ENCODE measurements at places on chromosomes 5 and 9.

DNA sequence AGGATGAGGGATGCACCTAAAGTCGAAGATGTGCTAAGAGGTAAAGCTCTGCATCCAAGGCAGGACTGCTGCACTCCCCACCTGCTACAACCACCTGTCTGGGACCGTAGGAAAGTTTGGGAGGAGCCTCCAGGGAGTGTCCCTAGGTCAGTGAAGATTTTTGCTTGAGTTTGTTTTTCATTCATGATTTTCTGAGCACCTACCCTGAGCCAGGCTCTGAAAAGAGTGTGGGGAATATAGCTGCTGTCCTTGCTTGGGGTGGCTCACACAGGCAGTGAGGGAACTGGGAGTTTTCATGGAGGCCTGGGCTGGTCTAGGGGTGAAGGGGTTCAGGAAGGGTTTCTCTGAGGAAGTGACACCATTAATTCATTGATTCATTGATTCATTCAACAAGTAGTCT, 48.9 kb downstream of the SAR1B start:
- DNase-seq = no peak

- DNase-seq = no peak
These were observed 76.7 kb upstream of the SPOCK1 start for GRCh38 chr5:137575847-137576246.

DNA sequence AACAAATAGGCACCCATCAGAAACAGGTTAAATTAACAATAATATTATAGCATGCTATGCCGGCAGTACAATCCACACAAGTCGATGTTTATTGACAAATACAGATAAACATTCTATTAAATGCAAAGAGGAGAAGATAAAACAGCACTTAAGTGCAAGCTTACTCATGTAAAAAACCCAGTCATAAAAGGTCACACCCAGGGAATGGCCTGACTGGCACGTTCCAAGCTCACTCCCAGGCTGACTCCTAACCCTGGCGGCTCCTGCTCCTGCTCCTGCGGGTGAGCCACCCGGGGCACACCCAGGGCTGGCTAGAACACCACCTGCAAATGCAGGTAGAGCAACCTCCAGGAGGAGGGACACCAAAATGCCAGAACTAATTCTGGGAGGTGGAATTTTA, 66.9 kb downstream of the SEMA4D start:
- no peak for DNase-seq

GRCh38 chr9:35306283-35306682, 144.5 kb downstream of the UNC13B start:
- no peak for DNase-seq

DNA sequence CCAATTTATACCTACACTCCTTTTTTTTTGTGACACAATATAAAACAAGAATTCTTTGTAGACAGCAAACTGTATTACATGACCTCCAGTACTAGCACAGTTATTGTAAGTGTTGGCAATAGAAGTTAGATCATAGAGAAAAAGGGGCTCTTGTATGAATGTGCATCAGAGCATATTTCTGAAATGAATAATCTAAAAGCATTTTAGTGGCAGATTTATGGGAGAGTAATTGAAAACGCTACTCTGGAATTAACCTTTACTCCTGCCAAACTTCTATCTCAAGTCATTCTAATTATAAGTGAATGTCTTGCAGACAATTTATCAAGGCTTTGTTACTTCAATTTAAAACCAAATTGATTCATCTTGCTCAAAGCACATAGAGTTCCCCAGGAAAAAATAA, 968.1 kb downstream of the TAF11L14 start:
- no peak for DNase-seq

- no peak for DNase-seq
These were observed 300.3 kb downstream of the ZNF608 start for GRCh38 chr5:124446120-124446519.

DNA sequence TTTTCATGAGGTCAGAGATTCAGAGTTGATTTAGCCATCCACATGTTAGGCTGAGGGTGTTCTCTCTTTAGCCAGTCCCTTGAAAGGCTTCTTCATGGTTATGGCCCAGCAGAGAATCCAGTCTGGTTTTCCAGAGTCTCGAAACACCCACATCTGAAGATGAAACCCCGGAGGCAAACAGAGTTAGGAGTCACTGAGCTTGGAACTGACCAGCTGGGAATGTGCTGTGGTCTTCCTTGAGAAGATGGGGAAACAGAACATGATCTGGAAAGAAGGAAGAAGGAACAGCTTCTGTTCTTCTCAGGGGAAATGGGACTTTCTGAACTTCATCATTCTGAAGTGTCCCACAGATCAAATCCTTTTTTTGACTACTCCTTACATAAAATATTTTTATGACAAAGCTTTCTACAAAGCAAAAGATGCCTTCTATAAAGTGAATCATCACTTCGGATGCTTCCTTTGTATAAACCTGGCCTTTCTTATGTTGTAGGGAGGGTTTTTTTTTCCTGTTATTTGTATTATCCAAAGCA, 45.4 kb downstream of the ZNF618 start:
- no peak for DNase-seq

- DNase-seq = no peak
These were observed 96.8 kb upstream of the NREP start for GRCh38 chr5:111853748-111854147.

- no peak for DNase-seq
These were observed 102.4 kb downstream of the ELAVL2 start for GRCh38 chr9:23723672-23724071.

- DNase-seq = no peak
These were observed 1.8 kb upstream of the INIP start for GRCh38 chr9:112719696-112720095.

GRCh38 chr9:110257956-110258355, 1.6 kb upstream of the TXN start:
- no peak for DNase-seq

GRCh38 chr5:100623719-100624118, 88.5 kb downstream of the FAM174A start:
- DNase-seq = no peak

DNA sequence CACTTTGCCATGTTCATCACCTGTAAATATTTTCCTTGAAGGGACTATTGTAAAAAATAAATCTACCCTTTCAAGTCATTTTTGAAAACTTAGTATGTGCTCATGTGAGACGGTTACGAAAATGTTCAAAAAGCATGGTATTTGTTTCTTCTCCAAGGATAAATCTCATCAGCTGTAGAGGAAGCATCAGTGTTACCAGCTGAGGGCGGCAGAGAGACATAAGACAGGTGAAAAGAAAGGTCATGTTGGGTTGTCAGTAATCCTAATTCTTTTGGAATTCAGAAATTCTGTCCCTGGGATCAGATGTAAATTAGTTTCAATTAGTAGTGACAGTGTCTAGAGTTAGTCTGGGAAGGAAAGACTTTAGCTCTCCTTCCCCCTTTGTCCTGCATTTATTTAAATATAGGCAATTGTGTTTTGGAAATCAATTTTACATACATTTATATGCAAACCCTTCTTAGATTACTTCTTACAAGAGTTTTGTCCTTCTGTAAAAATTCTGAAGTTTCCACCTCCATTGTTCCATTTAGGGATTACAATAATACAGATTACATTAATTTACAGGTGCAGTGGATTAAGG, 791.9 kb upstream of the CDH6 start:
- DNase-seq = no peak

DNA sequence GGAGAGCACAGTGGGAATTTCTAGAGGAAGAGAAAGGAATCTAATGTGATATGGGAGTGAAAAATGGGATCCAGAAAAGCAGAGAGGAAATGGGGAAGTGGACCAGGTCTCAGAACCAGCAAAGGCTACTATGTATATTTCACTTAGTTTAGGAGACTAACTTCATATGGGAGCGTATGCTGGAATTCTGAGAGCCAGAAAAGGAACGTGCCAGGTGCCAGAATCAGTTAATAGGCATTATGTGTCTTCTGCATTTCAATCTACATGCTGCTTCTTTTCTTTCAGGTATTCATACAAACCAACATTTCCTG, 28.5 kb upstream of the IFNA14 start:
- DNase-seq = no peak

DNA sequence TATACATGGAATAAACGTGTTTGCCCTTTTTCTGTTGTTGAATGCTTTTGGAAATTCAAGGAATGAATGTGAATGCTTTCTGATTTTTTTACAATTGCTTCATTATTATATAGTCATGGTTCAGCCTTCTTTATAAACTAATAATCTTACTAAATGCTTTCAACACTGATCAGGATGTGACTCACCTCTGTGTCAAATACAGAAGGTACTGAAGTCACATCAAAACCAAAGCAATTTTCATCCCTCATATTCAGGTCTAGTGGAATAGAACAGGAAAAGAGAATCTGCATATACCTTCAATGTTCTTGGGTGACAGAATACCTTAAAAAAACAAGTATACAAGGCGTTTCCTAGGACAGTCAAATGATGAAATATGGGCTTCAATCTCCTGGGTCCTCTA, 170.7 kb downstream of the PDE4D start:
- DNase-seq = no peak

GRCh38 chr5:102547141-102548035, 48.6 kb upstream of the SLCO6A1 start:
- no peak for DNase-seq

DNA sequence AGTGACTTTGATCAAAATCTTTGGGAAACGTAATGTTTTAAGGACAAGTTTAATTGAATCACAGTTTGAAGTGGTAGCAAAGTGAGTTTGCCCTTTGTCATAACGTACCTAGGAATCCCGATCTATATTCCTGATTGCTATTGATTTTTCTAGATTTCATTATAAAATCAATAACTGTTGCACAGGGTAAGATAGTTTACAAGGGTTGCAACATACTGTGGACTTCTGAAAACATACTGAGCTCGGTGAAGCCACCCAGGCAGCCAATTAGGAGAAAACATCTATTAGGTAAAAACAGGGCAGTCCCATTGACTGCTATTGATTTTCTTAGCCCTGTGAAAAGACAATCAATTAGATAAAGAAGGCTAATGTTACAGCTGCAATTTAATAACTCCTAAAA, 659.9 kb downstream of the ISL1 start:
- no peak for DNase-seq

DNA sequence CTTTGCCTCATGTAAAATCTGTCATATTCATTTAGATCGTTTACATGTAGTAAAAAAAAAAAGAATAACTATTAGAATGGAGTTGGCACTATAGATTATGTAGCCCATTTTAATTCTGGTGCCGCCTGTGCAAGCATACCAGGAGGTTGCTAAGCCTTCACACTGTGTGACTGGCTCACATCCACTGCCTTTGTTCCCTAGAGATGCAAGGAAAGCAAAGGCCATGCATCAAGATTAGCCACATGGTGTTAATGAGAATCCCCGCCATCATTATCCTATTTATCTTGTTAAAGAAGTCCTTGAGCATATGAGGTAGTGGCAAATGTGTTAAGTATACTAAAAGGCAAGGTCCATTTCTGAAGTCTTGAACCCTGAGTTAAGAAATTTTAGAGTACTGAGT, 279.6 kb downstream of the RFX3 start:
- no peak for DNase-seq

GRCh38 chr5:73354406-73354805, 94.2 kb downstream of the FOXD1 start:
- no peak for DNase-seq

- DNase-seq = no peak
These were observed 112.5 kb upstream of the LARP1 start for GRCh38 chr5:154642499-154643245.

DNA sequence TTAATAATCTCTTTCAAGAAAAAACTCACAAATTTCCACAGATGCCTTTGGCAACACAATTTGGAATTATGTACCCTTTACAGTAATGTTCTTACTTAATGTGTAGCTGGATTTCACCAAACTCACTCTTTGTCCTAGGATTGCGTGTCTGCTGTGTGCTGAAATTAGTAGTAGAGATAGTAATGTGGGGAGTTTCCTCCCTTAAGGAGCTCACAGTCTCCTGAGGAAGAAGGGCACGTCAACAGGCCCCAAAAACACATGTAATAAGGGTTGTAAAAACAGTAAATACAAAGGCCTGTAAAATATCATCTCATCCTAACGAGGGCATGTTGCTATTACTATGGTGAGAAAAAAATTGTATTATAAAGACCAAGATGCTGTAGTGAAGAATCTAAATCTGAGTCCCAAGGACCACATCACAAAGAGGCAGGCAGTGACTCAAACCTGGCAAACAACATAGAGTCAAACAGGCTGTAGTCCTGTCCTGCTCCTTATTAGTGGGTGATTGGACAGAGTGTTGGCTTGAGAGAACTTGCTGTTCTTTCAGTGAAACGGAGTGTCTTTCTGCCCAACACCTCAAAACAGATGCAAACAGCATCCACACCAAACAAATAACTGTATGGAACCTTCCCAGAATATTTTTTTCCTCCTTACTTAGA, 83.2 kb upstream of the PAPPA start:
- DNase-seq = no peak

- no peak for DNase-seq
These were observed 880.9 kb upstream of the SEMA6A start for GRCh38 chr5:117455236-117456233.

DNA sequence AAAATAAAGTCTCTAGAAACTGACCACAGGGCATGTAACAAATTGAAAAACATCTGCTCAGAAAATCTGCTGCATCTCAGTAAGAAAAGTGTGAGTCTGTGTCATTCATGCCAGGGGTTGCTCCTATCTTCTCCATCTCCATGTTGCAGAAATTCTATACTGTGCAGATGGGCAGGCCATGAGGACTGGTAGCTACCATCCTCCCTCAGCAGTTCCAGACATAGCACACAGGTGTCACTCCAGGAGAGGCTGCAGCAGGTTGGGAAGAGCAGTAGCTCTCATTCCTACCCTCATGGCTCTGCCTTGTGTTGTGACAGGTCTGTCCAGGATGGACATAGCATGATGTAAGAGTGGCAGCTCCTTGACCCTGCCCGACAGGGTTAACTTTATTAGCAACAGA, 173.4 kb downstream of the NDUFS4 start:
- no peak for DNase-seq

GRCh38 chr5:74640954-74641734, 616 bp upstream of the ENC1 start:
- DNase-seq = no peak

- no peak for DNase-seq
These were observed 16.2 kb upstream of the TPM2 start for GRCh38 chr9:35705836-35706430.

DNA sequence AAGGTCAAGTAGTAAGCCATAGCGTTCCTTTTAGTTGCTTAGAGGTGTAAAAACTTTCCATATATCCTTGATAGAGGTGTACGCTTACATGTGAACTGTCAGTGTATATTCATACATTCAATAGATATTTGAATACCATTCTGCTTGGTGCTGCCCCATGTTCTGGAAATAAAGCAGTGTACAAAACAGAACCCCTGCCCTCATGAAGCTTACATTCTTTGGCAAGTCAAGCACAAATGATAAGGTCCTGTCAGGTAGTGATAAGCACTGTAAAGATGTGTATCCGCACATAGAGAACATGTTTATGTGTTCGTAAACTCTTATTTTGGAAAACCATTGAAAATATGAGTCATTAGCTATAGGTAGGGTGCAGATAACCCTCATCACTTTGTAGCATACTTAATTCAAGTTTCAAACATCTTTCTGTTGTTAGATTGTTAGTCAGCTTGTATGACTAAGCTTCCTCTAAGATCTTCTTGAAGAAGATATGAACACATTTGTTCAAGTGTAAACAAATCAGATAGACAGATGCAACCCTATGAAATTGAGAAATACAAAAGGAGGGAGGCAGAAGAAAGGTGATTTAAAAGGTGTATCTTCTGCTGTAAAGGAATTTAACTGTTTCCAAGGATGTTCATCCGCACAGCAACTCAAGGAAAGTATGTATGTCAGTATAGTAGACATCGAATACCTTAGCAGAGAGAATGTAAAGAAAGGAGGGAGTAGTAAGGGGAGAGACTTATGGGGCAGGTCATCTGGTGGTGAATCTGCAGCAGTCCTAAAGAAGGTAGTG, 1.6 kb downstream of the GTF3C4 start:
- no peak for DNase-seq

GRCh38 chr9:86176468-86176867, 77.1 kb upstream of the GOLM1 start:
- DNase-seq = no peak
